ENCODE measurements at places on chromosomes 1 and 21.

DNA sequence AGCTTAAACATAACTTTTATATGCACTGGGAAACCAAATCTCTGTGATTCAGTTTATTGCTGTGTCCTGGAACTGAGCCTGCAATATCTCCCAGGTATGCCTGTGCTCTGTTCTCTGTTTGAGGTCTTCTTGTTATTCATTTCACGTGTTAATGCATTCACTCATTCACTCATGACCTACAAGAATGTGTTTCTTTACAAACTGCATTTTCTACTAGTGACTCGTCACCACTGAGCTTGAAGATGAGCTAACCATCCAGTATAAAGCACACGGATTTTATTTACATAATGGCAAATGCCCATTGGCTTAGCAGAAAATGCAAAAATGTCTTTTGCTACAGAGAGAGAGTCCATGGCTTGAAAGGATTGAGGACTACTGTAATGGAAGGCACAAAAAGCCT, 75.0 kb upstream of the DUSP10 start:
- DNase-seq = no peak

DNA sequence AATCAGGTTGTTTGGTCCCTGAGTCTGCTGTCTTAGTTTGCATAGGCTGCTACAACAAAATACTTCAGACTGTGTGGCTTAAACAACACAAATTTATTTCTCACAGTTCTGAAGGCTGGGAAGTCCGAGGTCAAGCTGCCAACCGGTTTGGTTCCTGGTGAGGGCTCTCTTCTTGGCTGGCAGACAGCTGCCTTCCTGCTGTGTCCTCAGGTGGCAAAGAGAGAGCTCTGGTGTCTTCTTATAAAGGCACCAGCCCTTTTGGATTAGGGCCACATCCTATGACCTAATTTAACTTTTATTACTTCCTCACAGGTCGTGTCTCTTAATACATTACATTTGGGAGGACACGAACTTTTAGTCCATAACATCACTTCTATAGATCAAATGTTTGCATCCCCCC, 89.6 kb upstream of the CD34 start:
- DNase-seq = no peak

GRCh38 chr1:63818567-63819325, 44.9 kb downstream of the ROR1 start:
- DNase-seq = no peak

DNA sequence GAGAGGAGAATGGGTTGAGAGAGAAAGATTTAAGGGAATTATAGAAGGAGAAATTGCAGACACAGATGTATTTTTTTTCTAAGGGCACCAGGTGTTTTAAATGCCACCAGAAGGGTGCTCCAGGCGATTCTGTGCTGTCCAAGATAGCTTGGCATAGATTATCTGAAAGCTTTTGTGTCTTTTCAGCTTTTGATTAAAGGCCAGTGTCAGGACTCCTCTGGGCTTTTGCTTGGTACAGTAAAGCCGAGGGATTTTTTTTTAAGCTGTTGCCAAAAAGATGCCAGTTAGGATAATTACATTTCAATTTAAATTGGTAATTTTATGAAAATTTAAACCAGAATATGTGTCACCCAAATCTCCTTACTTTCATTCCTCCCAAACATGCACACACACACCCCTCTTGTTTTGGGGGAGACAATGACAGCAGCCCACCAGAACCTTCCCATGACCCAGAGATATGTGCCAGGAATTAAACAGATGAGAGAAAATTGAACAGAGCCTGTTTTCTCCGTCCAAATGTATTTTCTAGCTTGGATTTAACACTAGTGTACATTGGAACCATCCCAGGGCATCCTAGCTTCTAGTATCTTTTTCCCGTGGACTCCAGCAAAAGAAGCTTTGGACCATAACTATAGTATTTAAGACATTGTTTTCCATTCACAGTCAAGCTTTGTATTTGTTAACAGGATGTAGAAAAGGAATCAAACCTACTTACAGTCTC, 670.7 kb upstream of the CXADR start:
- no peak for DNase-seq
